ENCODE measurements at places on chromosomes 16 and 17.

DNA sequence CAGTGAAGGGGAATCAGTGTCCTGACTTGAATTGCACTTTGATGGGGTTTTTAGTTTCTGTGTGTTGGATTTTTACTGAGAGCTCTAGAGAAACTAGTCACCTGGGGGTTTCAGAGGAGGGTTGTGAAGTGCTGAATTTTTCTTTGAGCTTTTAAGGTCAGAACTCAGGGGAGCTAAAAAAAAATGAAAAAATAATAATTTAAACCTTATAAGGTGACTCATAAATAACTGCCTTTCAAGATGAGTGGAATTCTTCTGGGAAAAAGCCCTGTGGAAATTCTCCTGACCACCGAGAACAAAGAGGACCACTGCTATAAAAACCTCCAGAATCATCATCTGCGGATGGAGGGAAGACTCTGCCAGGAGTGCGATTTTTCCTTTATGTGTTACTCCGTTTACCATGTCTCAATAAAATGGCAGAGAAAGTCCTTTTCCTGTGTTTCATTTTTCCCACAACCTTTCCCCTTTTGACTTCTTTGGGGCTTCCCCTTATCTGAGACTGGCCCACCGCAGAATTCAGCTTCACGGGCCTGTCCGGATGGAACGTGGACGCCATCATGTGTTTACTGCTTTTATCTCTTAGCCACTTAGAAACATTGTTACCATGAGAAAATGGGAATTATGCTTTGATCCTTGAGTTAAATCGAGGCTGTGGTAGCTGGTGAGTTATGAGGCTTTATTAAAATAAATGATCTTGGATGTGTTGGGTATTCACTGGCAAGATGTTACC is 39.7 kb downstream of the RPTOR start:
- DNase-seq, result no peak

DNA sequence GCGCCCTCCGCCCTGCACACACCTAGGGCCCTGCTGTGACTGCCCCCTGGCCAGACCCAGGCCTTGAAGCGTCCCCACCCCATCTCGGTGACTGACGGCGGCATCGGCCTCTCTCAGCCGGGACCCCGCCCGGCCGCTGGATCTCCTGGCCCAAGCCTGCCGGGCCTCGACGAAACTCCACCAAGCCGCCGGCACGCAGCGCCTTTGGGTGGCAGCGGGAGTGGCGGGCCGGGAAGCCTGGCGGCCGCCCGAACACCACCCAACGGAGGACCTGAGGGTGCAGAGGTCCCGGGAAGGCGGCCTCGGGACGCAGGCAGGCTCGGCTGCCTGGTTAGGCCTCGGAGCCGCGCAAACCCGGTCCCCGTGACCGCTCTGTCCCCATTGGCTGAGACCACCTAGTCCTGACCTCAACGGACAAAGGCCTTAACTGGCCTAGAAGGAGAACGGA is 12.0 kb upstream of the TMEM97 start:
- DNase-seq, result no peak

DNA sequence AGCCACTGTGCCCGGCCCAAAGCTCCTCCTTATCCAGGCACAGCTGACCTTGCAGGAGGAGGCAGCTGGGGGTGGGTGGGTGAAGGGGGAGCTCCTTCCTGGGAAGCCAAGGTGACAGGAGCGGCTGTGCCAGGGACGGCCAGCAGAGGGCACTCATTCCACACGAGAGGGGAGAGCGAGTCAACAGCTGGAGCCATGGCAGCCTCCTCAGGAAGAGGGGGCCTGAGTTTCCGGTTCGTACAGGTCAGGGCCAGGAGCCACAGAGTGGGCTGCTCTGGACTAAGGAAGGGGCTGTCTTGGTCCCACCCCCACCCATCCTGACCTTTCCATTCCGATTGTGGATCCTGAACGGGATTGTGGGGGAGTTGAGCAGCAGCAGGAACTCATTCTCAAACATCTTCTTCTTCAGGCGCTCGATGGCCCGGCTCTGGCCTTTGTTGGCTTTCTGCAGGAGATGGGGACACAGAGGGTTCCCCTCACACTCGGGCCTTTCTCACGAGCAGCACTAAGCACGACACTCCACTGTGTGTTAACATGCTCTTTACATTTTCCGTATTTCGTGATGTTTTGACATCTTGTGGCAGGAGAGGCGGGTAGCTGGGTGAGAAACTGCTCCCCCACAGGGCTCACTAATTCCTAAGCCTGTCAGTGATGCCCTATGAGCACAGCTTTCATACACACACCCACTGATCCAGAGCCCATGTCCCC is 61.6 kb downstream of the TIMM22 start:
- DNase-seq, result no peak

DNA sequence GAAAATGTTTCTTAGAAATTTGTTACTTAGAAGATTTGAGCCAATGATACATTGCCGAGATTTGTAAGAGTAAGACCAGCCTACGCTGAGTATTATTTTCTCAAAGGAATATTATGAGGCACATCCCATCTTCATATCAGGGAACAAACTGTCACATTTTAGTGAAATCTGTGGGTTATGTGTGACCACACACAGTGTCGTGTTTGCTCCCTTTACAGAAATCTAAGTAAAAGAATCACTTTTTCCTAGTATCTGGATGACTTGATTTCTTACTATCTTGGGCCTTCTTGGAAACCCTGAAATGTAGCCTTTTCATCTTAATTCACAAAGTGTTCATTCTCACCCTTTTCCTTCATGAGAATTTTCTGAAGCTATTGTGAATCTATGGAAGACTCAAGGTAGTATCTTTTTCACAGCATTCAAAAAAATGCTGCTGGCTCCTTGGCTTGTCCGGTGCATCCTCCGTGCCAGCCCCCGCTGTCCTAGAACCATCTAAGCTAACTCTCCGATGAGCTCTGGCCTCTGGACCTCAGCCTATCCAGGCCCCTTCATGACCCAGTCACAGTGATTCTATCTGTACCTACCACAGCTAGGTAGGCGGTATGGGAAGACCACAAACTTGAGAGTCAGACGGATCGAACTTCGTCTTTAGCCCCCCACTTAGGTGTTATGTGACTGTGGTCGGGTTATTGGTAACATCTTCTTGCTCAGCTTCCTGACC is 524.3 kb downstream of the MAF start:
- no peak for DNase-seq
